ENCODE measurements at places on chromosomes 3 and 15.

GRCh38 chr15:93382200-93382820, 293.3 kb upstream of the RGMA start:
- DNase-seq, result no peak

DNA sequence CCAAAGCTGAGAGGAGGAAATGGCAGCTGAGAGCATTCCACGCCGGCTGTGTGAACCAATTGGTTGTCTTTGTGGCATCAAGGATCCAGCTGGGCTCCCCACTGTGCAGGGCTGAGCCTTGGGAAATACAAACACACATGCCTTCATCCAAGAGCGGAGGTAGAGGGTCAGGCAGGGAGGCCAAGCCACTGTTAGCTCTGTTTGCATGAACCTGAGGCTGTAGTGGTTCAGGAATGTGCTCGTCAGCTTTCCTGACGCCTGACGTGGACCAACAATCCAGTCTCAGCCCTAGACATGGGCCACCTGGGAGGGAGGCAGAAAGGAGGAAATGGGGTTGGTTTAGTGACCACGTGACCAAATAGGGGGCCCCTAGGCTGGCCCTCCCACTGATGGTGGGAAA, 276.9 kb downstream of the TLE3 start:
- DNase-seq, result no peak

- no peak for DNase-seq
These were observed 4.7 kb downstream of the RRP9 start for GRCh38 chr3:51937014-51937413.

DNA sequence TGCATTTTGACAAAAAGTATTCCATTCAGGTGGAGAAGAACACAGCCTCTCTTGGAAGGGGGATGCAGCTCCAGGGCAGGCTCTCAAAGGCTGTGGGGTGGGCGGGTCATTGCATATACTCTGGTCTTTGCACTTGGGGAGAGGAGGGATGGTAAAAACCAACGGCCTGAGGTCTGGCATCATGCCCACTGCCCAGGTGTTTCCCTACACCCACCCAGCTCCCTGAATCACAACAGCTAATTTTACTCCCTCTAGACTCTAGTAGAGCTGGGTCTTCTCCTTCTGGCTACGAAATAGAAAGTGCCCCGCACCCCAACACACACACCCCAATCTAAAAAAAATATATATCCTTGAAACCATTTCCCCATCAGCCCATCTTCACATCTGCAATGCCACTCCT, 1.0 kb downstream of the MYLK start:
- no peak for DNase-seq

GRCh38 chr3:41431386-41431785, 232.1 kb downstream of the CTNNB1 start:
- DNase-seq, result no peak
